Activated CD4-positive, alpha-beta T cell treated with anti-CD3 and anti-CD28 coated beads, Interleukin-2, amount 50 U/mL, for 48 hours (primary cell): ENCODE measurements at places on chromosomes 13 and 19.
A peak's percentile ranks its signal among the peaks of the same experiment; 100 is the strongest.

DNA sequence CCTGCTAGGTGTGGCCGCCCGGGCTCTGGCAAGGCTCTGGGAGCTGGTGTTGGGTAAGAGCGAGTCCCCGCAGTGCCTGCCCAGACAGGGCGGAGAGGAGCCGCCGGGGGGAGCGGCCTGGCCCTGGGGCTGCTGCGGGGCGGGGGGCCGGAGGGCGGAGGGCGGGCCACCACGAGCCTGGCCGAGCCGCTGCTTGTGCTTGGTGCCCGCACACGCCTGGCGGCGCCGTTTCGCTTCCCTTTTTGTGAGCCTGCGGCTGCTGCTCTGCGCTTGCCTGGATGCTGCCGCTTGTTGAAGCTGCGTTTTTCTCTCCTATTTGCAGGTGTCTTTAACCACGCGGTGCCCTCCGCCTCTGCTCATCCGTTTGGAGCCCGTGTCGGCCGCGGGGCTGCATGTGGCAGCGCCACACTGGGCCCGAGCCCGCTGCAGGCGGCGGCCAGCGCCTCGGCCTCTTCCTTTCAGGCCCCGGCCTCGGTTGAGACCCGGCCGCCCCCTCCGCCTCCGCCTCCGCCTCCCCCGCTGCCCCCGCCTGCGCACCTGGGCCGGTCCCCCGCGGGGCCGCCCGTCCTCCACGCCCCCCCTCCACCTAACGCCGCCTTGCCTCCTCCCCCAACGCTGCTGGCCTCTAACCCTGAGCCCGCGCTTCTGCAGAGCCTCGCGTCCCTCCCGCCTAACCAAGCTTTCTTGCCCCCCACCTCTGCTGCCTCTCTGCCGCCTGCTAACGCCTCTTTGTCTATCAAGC, 8.5 kb downstream of the PLEKHJ1 start:
- no peak for DNase-seq

GRCh38 chr13:29754473-29754806, 96.0 kb downstream of the UBL3 start:
- peak; percentile 37 for DNase-seq

DNA sequence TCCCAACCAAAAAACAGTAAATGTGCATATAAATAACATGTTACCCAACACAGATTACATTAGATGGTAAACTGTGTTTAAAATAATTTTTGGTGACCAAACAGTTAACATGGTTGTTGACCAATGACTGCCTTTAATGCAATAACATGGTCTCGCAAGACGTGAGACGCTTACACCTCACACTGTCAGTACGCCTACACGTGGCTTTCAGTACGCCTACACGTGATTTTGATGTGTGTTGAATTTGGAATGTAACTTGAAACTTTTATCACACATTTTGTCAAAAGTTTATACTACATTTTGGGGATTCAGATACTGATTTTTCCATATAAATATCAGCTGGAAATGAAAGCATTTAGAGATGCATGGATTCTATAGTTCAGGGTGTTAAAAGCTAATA, 32.0 kb downstream of the SLC7A9 start:
- no peak for DNase-seq

DNA sequence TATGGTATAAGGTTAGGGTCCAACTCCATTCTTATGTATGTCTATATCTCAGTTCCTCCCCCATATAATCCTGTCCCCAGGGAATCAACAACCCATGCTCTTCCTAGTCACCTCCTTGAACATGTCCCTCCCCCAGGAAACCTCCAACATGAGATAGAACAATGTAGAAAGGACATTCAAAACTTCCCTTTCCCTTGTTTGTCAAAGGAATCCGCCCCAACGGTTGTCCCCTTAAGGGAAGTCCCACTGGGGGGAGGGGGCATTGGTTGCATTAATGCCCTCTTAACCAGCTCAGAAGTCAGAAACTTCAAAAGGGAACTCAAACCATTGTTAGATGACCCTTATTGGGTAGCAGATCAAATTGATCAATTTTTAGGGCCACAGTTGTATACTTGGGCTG, 6.8 kb upstream of the ZNF561 start:
- no peak for DNase-seq

GRCh38 chr13:50893211-50893852, 16.3 kb upstream of the RNASEH2B start:
- no peak for DNase-seq

DNA sequence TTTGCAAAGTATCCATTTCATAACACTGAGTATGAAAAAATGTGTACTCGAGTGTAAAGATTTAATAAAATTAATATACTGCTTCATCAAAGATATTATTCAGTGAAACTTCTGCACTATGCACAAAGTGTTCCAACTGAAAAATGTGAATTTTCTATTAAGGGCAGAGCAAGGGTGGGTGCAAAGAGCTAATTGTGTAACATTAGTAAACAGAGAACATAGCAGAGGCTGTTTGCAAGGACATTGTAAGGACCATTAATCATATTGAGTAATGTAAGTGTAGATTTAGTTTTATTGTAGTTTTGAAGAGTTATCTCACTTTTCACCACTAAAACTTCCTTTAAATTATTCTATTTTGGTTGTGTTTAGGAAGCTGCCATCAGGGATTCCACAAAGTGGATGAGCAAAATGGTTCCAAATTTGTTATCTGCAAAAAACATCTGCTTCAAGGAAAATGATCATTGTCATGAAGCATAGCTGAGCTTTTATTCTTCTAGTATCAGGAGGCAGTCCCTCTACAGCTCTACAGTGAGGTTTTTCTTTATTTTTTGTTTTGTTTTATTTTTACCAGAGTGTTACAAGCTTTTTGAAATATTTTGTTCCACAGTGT, 1375.4 kb downstream of the SLITRK1 start:
- DNase-seq: no peak

DNA sequence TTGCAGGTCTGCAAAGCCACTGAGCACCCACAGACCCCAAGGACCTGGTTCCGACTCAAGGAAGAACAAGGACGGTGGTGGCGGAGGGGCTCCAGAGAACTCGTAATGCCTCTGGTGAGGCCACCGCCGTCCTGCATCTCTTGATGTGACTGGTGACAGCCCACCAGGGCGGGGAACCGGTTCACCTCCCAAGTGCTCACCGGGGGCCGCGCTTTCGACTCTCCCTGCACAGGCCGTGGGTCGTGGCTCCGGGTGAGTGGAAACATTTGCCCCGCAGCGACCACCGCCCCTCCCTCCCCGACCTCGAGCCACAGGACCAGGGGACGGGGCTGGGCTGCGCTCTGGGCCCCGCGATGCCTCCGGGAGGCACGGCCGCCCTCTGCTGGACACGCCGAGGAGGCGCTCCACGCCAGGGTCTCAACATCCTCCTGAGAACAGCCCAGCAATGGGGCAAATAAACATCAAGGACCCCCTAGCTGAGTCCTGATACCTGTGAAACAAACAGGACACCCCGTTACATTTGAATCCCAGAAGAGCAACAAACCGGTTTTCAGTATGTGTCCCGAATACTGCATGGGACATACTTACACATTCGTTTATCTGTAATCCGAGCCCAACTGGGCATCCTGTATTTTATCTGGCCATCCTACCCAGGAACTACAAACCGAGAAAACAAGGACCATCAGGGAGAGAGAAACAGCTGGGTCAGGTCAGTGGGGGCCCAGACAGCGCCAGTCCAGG, 3.9 kb upstream of the PLPP2 start:
- peak; percentile 55 for DNase-seq

- DNase-seq: no peak
Observed at GRCh38 chr19:50599427-50599826, 31.2 kb upstream of the LRRC4B start.

- DNase-seq: peak; percentile 54
Observed at GRCh38 chr13:40271931-40272775, 394.3 kb downstream of the FOXO1 start.

DNA sequence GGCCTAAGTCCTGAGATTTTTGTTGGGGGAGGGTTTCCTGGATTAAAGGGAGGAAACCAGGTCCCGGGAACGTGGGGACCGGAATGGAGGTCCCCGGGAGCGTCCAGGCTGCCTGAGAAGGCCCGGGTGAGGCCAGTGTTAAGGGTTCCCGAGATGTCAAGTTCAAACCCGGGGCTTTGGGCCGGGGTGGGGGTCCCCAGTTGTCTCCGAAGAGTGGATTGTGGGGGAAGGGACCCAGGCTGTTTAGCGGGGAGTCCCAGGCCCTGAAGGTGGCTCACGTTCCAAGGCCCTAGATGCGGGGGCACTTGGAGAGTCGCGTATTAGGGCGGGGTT, 262 bp downstream of the COX7A1 start:
- no peak for DNase-seq

- DNase-seq: peak; percentile 91
Observed at GRCh38 chr19:1131718-1132551, 28.1 kb downstream of the GPX4 start.

- DNase-seq: no peak
Observed at GRCh38 chr13:50079655-50080202, 64.5 kb downstream of the KCNRG start.

DNA sequence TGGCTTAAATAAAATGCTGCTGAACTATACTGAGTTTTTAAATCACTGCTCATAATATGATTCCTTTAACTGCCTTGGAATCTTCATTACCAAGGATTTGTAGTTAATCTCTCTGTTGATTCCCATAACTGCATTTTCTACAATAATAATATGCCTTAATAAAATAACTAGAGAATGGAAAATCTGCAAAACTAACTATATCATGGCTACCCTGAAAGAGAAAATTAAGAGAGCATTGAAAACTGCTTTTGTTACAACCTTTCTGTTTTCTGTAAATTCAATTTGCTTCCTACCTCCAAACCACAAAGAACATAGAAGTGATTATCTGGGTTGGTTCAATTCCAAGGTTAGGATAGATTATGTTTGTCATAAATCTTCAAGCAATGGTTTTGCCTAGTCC, 202.8 kb upstream of the ATXN8OS start:
- no peak for DNase-seq

- DNase-seq: no peak
Observed at GRCh38 chr13:41271456-41272285, 8.3 kb upstream of the MTRF1 start.

GRCh38 chr13:85313761-85314503, 485.3 kb downstream of the SLITRK6 start:
- no peak for DNase-seq

- DNase-seq: no peak
Observed at GRCh38 chr19:42292042-42292960, 9.6 kb upstream of the PRR19 start.

GRCh38 chr13:74761801-74762757, 627.9 kb upstream of the KLF12 start:
- no peak for DNase-seq

GRCh38 chr13:94346261-94347019, 133.0 kb downstream of the DCT start:
- no peak for DNase-seq

DNA sequence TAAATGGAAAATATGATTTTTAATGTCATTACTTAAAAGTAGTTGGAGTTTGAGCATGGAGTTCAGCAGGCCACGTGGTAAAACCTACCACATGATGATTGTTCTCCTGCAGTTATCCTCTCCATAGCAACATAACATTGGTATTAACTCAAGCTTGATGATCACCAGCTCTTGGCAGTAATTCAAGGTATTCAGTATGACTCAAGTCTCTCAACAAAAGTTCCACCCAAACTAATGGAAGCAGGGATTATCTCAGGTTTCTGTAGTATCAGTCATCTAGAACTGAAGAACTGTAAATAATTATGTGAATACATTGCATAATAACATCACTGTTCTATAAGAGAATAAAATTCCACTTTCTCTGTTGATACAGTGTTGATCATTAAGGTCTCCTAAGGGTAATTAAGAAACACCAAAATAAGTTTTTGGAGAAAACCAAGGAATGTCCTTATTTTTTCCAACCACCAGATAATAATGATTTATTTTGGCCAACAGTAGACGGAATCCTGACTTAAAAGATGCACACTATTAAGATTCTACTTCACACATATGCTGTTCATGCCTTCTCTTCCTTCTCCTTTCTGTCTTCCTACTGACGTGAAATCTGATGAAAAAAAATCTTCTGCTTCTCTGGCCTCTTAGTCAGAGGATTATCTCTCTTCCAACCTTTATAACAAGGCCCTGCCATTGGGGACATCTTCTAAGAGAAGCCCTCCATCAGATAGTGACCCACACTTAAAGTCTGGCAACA, 1092.3 kb downstream of the EFNB2 start:
- no peak for DNase-seq

- DNase-seq: no peak
Observed at GRCh38 chr13:59494560-59494970, 669.2 kb downstream of the DIAPH3 start.

- no peak for DNase-seq
Observed at GRCh38 chr13:40980461-40980860, 38.7 kb downstream of the ELF1 start.

DNA sequence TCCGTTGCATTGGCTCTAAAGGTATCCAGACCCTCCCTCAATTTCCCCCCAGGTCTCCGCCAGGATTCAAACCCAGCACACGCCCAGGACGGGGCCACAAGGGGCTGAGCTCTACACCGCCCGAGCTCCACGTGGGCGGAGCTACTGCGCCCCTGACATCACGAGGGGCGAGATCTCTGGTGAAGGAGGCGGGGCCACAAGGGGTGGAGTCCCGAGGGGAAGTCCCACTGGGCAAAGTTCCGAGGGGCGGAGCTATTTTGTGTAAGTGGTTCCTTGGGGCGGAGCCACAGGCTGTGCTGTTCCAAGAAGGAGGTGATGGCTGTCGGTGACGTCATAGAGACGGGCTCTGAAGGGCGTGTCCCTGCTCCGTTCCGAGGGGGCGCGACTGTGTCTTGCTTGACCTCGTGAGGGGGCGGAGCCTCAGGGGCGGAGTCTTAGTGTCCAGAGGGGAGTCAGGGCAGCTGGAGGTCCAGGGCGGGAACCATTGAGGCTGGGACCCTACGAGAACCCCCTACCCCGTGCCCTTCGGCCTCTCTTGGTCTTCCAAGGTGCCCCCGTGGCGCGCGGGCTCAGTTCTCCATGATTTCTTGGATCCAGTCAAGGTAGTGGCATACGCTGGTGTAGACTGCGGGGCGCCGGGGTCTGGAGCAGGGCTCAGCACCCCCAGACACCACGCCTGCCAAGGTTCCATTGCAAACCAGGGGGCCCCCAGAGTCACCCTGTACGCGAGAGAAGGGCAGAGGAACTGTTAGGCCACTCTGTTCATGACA, 1.3 kb upstream of the KLK8 start:
- no peak for DNase-seq

DNA sequence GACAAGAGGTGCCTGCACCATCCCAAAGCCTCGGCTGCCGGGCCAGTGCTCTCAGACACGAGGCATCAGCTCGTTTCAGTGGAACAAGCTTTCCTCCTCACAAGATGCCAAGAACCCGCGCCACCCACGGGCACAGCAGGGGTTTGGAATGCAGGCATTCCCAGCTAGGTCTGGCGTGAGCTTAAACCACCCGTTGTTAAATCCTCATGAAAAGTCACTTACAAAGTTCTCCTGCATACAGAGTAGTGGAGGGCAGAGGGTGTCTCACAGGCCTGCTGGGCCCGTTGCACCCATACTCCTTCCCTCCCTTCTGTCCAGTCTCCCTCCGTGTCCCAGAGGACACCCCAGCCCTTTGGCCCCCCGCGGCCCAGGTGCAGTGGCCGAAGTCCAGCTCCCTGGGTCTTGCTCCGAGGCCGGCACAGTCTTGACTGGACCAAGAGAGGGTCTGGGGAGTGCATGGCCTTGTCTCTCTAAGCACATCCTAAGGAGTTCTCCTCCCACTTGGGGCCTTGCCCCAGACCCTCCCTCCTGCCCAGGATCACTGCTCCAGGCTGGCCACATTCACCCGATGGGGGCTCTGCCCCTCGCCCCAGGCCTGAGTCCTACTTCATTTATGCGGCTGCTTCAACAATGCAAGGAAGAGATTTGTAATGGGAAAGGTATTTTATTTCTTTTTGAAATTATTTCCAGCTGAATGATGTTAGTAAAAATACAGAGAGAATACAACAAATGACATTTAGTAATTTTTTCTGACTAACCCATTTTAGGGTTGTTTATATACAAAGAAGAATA, 35.2 kb upstream of the GRTP1 start:
- DNase-seq: no peak

GRCh38 chr13:106284358-106284757, 251.1 kb downstream of the EFNB2 start:
- no peak for DNase-seq
